ENCODE measurements at places on chromosomes 12 and 14. TPM values are rescaled to one million over a fixed set of nuclear protein-coding genes. Genes with fewer than 3 reads are reported as not detected.

The LGR5 gene
- not detected for total RNA-seq

The BMP4 gene
- total RNA-seq, result 103 TPM

The CLEC4C gene
- total RNA-seq, result not detected

The RPL10L gene
- not detected for total RNA-seq

The NUAK1 gene
- 116 TPM for total RNA-seq

All from vein endothelial cell (primary cell).